ENCODE measurements at places on chromosomes 12 and 14.

GRCh38 chr12:101695706-101696105 is 1.7 kb upstream of the CHPT1 start:
- DNase-seq, result peak; percentile 26

DNA sequence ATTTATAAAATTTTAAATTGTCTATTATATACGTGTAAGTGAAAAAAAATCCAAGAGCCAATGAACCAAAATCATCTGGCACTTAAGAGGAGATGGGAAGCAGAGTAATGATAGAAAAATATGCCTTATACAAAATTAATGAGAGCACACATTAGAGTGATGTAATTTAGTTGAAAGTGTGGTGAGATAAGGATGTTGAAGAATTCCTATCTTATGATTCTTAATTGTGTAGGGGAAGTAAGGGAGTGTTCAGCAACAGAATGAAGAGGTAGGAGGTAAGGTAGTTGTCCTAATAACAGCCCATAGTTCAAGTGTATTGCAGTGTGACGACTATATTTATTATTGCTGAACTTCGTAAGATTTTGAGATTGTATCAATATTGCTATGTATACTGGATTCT is 843.4 kb upstream of the FLRT2 start:
- DNase-seq, result no peak

GRCh38 chr14:89212386-89213235 is 204.4 kb downstream of the FOXN3 start:
- DNase-seq, result no peak

- DNase-seq, result no peak
Measured at GRCh38 chr14:22319526-22320361, 269.3 kb downstream of the DAD1 start.

- peak; percentile 54 for DNase-seq
Measured at GRCh38 chr14:89626233-89626806, 209.3 kb upstream of the FOXN3 start.

- DNase-seq, result no peak
Measured at GRCh38 chr14:75198291-75198933, 22.0 kb upstream of the TMED10 start.

DNA sequence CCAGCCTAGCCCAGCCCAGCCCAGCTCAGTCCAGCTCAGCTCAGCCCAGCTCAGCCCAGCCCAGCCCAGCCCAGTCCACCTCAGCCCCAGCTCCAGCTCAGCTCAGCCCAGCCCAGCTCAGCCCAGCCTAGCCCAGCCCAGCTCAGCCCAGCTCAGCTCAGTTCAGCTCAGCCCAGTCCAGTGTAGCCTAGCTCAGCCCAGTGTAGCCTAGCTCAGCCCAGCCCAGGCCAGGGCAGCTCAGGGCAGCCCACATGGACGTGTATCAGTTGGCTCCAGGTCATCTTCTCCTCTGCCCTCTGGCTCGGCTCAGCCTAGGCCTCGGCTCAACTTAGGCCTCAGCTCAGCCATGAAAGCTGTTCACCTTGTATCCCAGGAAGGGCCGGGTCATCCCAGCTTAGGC is 64.7 kb downstream of the TMEM121 start:
- DNase-seq, result no peak

DNA sequence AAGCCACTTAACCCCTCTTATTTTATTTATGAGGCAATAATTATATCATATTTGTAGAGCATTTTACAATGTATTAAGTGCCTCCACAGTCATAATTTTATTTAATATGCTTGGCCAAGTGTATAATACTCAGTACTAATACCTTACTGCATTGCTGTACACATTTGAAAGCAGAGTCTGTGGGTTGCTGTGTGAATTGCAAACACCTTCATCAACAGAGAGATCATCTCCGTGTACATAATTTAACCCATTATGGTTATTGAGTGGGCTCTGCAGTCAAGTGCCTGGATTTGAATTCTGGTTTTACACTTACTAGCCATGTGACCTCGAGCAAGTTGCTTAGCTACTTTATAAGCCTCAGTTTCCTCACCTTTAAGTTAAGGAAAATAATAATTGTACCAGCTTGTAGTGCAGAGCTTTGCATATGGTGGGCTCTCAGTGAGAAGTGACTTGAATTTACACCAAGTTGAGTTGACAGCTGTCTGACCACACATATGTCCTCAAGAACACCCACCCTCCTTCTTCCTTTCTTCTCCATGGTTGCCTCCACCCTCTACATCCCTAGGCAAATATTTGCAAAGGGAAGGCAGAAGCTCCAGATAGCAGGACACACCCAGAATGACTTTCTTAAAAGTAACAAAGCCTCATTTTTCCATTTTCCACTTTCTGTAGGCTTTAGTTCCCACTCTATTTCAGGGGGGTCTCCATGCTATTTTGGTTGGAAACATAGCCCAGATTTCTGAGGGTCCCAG is 12.3 kb downstream of the CRACR2A start:
- no peak for DNase-seq

DNA sequence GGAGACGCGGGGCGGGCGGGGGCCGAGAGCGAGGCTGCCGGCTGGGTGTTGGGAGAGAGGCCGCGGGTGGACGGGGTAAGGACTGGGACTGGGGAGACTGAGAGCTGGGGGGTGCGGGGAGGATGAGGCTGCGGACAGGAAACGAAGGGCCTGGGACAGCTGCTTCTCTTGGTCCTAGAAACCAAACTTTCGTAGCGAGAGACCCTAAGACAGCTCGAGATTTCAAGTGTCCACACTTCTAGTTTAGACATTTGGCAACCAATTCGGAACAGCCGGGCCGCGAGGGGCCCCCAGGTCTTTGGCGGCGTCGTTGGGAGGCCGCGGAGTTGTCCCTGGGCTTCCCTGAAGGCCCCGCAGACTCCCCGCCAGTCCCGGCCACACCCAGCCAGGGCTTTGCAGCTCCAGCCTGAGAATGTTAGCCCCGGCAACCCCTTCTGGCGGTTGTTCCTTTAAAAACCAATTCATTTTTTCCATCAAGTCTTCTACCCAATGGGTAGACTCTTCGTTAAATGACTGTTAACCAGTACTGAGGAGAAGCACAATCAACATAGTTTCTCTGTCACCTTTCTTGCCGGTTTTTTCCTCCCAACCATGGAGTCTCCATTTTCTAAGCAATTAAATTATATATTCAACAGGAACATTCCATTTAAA is 11.5 kb downstream of the NKX2-1 start:
- DNase-seq, result no peak

DNA sequence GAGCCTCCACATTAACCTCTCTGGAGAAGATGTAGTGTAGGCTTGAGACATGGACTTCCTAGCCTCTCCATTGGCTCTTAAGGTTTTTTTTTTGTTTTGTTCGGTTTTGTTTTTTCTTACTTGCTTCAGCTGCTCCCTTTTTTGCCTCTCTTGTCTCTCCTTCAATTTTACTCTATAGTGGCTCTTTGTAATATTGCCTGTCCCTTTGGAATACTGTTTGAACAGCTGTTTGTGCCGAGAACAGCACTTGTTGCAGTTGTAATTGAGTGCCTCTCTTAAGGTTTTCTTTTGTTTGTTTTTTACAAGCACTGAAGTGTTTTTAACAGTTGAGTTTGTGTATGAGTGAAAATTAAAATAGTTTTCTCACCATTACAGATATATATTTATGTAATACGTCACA is 567.7 kb downstream of the LRFN5 start:
- DNase-seq, result no peak

DNA sequence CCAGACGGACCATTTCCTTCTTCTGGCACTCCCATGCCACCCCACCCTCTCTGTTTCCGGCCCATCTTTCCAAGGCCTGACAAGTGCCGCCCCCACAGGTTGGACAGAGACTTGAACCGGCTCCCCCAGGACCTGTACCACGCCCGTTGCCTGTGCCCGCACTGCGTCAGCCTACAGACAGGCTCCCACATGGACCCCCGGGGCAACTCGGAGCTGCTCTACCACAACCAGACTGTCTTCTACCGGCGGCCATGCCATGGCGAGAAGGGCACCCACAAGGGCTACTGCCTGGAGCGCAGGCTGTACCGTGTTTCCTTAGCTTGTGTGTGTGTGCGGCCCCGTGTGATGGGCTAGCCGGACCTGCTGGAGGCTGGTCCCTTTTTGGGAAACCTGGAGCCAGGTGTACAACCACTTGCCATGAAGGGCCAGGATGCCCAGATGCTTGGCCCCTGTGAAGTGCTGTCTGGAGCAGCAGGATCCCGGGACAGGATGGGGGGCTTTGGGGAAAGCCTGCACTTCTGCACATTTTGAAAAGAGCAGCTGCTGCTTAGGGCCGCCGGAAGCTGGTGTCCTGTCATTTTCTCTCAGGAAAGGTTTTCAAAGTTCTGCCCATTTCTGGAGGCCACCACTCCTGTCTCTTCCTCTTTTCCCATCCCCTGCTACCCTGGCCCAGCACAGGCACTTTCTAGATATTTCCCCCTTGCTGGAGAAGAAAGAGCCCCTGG is 1.2 kb upstream of the CMTM5 start:
- DNase-seq, result no peak

- DNase-seq, result no peak
Measured at GRCh38 chr12:113233967-113234366, 12.7 kb downstream of the TPCN1 start.

GRCh38 chr12:129559776-129560175 is 344.0 kb downstream of the TMEM132D start:
- no peak for DNase-seq

- no peak for DNase-seq
Measured at GRCh38 chr12:60174941-60175340, 579.1 kb downstream of the SLC16A7 start.

DNA sequence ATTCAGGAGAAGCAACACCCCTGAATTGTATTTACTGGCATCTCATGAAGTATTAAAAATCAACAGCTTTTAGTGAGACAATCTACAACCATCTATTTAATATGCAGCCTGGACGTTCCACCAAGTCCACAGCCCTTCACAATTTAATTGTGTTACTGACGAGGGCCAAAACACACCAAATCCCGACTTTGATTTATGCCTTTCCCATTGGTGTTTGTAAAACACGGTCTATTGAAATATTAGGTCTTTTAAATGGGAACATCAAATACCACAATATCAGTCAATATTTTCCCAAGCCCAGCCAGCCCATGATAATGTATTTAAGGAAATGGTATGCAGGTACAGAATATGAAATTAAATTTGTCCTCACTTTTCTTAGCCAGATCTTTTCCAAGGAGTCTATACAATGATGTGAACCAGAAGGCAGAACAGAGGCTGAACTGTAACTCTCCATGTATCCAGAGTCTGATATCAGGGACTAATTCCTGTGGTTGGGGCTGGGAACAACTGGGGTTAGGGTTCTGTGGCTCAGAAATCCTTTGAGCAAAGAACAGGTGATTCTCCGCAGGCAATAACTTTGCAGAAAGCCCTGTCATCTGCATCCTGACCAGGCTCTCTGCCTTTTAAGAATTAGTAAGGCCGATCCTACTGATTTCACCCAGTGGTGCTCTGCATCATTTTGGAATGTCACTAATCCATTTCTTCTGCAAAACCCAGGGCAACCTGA is 179.3 kb upstream of the GZMB start:
- DNase-seq, result no peak

DNA sequence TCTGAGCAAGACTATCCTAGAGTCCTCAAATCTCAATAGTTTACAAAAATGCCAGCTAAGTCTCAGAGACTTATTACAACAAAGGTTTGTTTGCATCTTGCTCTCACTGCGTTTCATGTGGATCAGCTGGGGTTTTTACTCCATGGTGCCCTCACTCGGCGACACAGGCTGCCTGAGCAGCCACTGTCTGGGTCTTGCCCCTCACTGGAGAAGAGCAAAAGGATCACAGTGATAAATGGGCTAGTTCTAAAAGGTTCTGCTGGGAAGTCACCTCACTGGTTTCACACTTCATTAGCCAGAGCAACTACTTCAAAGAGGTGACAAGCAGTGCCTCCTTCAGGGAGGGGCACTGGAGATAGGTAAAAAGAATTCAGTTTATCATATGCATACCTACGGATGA is 392.0 kb downstream of the RPL10L start:
- no peak for DNase-seq

DNA sequence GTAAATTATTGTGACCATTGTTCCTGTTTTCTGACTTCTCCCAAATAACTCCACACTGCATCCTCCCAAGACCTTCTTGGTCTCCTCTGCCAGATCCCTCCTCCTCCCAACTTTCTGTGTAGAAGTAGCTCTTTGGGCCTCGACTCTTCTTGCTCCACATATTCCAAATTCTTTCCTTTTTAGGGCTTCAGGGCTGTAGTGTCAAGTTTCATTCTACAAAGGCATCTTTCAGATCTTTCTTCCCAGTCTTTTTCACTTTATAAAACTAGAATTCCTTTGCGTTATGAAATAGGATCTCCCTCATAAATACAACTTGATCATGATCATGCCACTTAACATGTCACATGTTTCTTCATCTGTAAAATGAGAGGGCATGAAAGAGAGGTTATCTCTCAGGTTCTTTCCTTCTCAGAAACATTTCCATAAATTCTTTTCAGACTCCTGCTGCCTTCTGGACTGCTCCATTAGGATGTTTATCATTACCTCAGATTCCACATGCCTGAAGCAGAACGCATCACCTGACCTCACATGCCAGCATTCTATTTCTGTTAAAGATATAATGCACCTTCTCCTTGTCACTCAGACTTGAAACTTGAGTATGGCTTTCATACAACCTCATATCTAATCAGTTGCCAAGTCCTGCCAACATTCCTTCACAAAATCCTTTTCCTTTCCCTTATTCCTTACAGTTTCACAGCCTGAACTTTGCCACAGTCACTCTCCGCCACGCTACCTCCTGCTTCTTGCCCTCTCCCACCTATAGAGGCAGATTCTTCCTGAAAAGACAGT is 8.5 kb downstream of the SLC38A1 start:
- DNase-seq, result no peak

DNA sequence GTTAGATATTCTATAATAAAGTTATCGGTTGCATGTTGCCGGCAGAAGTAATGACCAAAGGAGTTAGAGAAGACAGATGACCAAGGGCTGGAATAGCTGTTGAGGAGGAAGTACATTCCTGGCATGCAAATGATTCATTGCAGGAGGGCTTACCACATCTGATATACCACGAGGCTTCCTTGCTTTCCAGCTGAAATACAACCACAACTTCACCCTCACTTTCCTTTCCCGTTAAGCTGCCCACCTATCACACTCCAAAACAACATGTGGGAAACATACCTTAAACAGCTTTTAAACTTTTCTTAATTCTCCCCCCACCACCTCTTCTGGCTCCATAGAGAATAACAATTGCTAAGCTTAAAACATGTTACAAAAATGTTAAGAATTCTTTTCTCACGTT is 594.1 kb downstream of the NRXN3 start:
- DNase-seq, result no peak

DNA sequence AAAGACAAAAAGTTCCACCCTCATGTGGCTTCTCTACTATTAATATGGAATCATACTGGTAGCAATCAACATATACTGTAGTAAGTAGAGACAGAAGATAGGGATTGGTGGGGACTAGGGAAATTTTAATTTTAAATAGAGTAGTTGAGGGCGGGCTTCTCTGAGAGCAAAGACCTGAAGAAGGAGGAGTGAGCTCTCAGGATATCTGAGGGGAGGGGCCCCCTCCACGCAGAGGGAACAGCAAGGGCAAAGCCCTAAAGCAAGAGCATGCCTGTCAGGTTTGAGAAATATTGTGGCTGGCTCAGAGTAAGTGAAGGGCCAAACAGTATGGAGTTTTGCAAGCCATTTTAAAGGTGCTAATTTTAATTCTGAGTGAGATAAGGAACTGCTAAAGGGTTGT is 64.3 kb downstream of the PCNX1 start:
- DNase-seq, result no peak

- no peak for DNase-seq
Measured at GRCh38 chr14:101474563-101475455, 86.5 kb upstream of the DIO3 start.

All from CD14-positive monocyte (primary cell).